Ureter (tissue), 1 donor: ENCODE measurements at places on chromosomes 2 and 18. TPM values are rescaled to one million over a fixed set of nuclear protein-coding genes. Genes with fewer than 3 reads are reported as not detected.

DNA sequence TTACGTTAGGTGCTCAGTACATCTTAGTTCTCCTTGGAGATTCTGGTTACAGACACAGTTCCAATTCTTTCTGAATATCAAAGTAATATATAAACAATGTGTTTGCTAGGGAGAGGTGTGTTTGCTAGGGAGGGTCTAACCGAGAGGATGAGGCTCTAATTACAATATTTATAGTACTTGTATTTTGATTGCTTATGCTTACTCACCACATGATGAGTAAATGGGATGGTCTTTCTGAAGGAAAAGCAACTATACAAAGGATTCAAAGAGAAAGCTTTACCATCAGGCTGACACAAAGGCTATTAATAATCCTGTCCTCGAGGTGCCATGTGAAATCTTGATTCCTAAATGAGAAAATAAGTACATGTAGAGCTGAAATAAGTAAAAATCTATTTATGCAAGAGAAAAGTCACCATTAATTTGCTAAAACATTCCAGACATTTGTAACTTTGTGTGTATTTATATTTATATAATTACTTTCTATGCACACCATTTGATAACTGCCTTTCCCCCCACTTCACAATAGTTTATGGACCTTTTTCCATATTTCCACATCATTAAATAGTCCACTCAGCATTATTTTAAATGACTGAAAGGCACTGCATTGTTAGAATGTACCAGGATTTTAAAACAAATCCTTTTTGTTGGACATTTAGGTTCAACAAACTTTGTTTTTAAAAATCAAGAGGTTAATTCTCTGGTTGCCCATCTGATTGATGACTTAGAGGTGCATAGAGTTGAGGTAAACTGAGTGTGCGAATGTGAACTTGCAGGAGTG, 94.5 kb upstream of the FN1 start:
- no peak for DNase-seq

DNA sequence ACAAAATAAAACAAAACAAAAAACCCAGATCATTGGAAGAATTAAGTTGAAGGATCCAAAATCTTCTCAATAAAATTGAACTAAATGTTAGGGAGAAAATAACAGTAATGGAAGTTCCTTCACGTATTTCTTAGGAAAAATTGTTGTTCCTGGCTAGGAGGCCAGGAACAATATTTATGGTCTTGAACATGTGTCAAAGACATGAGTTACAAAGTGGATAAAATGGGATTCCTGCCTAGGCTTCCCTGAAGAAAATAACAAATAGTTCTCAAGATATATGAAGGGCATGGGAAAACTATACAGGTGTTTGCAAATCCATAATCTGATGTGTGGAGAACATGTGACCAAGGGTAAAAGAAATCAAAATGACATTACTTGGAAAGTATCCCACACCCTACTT, 67.6 kb upstream of the ITGB6 start:
- DNase-seq: no peak

GRCh38 chr2:72028996-72029395, 118.7 kb downstream of the CYP26B1 start:
- peak; percentile 29 for DNase-seq

The TEX44 gene
- total RNA-seq: not detected

GRCh38 chr18:21991886-21992285, 177.5 kb upstream of the GATA6 start:
- no peak for DNase-seq

- DNase-seq: no peak
These were observed 3.6 kb downstream of the TMEM177 start for GRCh38 chr2:119682578-119682977.

GRCh38 chr2:95392730-95393455, 9.6 kb upstream of the FAHD2A start:
- no peak for DNase-seq
